Myometrial cell (primary cell): ENCODE measurements at places on chromosomes 7 and 10. TPM values are rescaled to one million over a fixed set of nuclear protein-coding genes. Genes with fewer than 3 reads are reported as not detected.

The ACADSB gene
- 4.3 and 4.8 TPM in 2 replicates for total RNA-seq

The SHTN1 gene
- 1.4 and 1.6 TPM in 2 replicates for total RNA-seq

The SDK1 gene
- 0.89 and 2.0 TPM in 2 replicates for total RNA-seq

The TMEM243 gene
- total RNA-seq, result 33.7 and 36.3 TPM in 2 replicates
